AG04450 (cell line): ENCODE measurements at places on chromosomes 13 and 19.
A peak's percentile ranks its signal among the peaks of the same experiment; 100 is the strongest.

GRCh38 chr13:96052656-96053002, 572 bp downstream of the UGGT2 start:
- peak; percentile 20 for DNase-seq

- no peak for DNase-seq
Measured at GRCh38 chr13:45412274-45413049, 5.7 kb downstream of the SLC25A30 start.

DNA sequence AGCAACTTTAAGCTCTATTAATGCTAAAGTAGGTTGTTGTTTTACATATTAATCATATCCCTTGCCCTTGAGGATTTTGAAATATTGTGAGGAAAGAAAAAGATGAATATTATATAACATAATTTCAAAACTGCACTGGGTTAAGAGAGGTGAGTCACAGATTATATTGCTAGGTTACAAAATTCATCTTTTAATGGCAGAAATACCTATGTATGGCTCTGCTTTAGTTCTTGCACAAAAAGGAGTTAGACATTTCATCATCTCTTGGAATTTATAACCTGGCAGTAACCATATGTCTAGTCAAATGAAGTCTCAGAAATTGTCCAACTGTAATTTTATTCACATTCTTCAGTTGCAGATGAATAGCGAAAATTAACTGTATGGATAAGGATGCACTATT, 2041.1 kb downstream of the OLFM4 start:
- no peak for DNase-seq

GRCh38 chr19:11578258-11579142, 1.1 kb upstream of the ACP5 start:
- DNase-seq, result no peak

- no peak for DNase-seq
Measured at GRCh38 chr13:60035874-60036273, 127.9 kb downstream of the DIAPH3 start.

- no peak for DNase-seq
Measured at GRCh38 chr19:57263244-57263741, 17.0 kb upstream of the ZNF460 start.

- DNase-seq, result no peak
Measured at GRCh38 chr13:74450525-74450845, 316.3 kb upstream of the KLF12 start.

DNA sequence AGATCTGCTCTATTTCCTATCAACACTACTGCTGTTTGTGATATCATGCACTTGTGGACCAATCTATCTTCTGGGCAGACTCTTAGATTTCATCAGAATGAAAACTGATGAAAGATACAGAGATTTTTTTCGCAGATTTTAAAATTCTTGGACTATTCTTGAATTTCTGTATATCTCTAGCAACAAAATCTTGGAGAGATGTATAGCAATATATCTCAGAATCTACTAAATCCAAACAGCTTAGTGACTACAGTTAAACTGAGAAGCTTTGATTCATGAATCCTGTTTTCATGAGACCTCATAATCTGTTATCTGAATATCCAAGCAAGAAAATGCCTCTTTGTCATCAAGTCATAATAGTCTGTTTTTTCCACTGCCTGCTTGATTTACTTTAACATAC, 28.0 kb upstream of the FREM2 start:
- no peak for DNase-seq

- no peak for DNase-seq
Measured at GRCh38 chr13:29496241-29496712, 99.2 kb downstream of the SLC7A1 start.

DNA sequence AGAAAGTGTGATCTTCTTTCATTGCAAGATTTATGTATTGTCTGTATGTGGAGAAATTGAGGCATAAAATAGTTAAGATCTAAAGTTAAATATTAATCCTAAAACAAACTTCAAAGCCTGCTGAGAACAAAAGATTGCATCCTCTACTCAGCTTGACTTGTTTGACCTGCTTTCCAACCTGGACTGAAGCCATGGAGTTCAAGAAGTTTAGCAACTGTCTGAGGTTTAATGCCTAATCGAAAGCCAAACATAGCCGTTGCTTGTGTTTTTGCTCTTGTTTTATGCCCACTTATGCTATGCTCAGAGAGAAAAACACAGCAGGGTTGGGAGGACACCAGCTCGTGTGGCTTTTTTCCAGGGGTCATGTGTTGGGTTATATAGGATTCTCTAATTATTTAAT, 135.6 kb downstream of the NUFIP1 start:
- no peak for DNase-seq
